Cortex of kidney (tissue), 1 donor: ENCODE measurements at places on chromosomes 6 and 20.

GRCh38 chr20:4912380-4913142, 88.7 kb downstream of the SLC23A2 start:
- DNase-seq, result no peak

GRCh38 chr6:79538106-79538971, 1.1 kb upstream of the LCA5 start:
- no peak for DNase-seq

GRCh38 chr6:11215773-11216172, 16.7 kb downstream of the NEDD9 start:
- no peak for DNase-seq

- no peak for DNase-seq
Measured at GRCh38 chr6:129555206-129555832, 154.7 kb downstream of the ARHGAP18 start.

GRCh38 chr6:88472851-88473525, 306.8 kb upstream of the CNR1 start:
- DNase-seq, result no peak

DNA sequence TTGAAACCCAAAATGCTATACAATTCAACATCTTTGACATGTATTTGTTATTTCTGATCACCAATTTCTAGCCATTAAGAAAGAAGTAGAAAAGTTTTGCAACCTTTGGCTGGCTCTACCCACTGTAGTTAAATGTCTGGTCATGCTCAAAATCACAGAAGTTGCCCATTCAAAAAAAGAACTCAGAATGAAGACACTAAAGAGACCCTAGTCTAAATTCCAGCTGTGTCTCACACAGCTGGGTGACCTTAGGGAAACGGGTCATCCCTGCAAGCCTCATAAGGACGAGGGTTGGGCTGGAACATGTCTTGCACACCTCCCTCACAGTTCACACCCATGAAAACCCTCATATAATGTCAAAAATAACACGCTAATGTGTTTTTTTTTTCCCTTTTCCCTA, 10.3 kb downstream of the FOXQ1 start:
- no peak for DNase-seq

GRCh38 chr20:37868851-37869333, 34.0 kb upstream of the VSTM2L start:
- no peak for DNase-seq
